ENCODE measurements at places on chromosomes 7 and 10.

- no peak for DNase-seq
Observed at GRCh38 chr10:114694752-114695151, 36.7 kb upstream of the ABLIM1 start.

DNA sequence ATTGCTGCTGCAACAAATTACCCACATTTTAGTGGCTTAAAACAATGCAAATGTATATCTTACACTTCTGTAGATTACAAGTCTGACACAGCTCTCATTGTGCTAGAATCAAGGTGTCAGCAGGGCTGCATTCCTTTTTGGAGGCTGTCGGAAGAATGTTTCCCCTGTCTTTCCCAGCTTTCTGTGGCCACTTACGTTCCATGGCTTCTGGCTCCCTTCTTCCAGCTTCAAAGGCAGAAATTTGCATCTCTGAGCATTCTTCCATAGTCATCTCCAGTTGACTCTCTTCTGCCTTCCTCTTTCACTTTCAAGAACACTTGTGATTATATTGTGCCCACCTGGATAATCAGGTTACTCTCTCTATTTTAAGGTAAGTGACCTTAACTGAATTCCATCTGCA is 125.3 kb downstream of the GPR158 start:
- no peak for DNase-seq

DNA sequence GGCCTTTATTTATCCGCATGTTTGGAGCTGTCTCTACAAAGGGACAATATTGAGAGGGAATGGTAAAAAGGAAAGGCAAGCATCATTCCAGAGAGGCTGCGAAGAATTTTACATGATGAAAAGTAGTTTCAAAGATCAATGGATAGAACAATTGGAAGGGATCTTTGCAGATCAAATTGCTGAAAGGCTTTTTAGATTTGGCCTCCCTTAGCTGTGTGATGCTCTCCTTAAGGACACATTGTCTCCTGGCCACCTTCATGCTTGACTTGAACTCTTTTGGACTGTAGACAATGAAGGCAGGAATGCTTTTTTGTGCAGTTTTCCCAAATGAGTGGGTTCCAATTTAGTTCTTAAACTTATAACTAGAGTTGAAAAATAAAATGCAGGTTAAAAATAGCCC is 344.7 kb downstream of the ARL4A start:
- no peak for DNase-seq

- DNase-seq = no peak
Observed at GRCh38 chr10:95395947-95396449, 105.2 kb upstream of the PDLIM1 start.

All from COR-L47 (cell line).